ENCODE measurements at places on chromosomes 5 and 9. TPM values are rescaled to one million over a fixed set of nuclear protein-coding genes. Genes with fewer than 3 reads are reported as not detected.
A peak's percentile ranks its signal among the peaks of the same experiment; 100 is the strongest.

GRCh38 chr9:123069010-123069481 lies 35.6 kb downstream of the GPR21 start:
- DNase-seq, result peak; percentile 95

DNA sequence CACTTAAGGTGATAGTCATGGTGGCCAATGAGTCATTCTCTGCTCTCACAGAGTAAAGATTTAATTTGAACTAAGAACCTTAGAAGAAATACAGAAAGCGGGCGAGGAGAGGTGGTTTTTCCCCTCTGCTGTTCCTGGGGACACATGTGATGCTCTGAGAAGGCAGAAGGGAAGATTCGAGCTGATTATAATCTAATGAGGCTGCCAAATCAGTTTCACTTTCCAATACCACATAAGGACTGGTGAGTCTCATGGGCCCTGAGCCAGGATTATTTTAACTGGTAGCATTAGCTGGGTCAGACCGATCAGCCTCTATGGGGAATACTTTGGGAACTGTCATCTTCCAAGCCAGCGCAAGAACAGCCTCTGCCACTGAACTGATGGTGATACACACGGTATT lies 116.5 kb downstream of the SLC1A3 start:
- peak; percentile 10 for DNase-seq

THG1L gene
- 20.4 TPM for total RNA-seq

S100Z gene
- not detected for total RNA-seq

All from IMR-90 (cell line).